ENCODE measurements at places on chromosomes 6 and 20.

DNA sequence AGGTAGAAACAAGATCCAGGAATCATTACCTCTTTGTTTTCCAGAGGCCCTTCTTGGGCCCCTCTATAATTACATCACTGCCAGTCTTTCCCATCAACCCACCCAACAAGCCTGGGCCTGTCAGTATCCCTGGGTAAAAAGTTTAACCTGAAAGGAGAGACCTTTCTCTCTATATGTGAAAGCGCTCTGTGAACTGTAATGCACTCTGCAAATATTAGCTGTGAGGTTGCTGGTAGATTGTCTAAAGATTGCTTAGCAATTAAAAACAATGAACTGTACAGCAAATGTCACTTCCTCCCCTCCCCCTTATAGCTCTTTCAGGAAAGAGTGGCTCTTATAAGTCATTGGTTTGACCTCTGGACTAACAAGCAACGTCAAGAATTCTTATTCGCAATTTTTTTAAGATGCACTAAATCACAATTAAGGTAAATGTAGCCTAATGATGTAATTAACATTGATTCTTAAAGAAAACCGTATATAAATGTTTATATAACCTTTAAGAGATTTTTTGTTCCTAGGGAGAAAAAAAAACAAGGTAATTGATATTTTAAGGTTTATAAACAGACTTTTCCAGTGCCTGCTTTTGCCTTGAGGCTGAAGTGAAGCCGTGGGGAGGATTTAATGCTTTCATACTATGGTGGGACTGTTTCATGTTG, 18.4 kb downstream of the ECT2L start:
- no peak for DNase-seq

- DNase-seq = peak; percentile 70
Observed at GRCh38 chr6:150891888-150892485, 26.5 kb downstream of the MTHFD1L start.

DNA sequence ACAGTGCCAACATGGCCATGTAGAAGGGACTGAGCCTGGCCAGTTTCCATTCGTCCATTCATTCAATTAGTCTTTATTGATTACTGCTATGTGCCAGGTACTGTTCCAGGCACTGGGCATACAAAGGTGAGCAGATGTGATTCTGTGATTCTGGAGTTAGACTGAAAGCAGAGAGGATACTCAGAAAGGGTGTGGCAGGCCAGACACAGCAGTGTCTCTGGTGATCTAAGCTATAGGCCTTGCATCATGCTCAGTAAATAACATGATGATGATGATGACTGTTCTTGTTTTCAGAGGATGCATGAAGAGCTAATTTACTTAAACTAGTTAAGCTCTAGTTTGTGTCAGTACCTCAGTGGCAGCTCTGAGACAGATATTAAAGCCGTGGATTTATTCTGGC, 31.4 kb upstream of the FUCA2 start:
- DNase-seq = no peak

GRCh38 chr6:111683749-111684267, 78.1 kb upstream of the TRAF3IP2 start:
- no peak for DNase-seq

DNA sequence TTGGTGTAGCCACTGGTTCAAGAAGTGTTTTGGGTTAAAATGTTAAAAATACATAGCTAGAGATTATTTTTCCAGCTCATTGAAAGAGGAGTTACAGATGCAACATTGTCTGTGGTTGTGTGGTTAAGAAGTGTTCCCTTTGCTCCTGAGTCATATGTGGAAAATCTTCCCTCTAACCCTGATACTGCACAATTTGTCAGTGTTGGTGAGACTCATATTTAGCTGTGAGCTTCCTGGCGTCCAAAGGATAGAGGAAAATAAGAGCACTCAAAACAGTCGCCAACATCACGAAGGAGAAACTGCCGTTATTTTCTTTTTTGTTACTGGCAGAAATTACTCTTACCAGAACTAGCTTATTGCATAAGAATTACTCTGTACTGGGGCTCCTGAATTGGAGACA, 250.4 kb downstream of the CDH4 start:
- DNase-seq = no peak

All from left lobe of liver (tissue), 2 donors.